ENCODE measurements at places on chromosomes 5 and 9.

DNA sequence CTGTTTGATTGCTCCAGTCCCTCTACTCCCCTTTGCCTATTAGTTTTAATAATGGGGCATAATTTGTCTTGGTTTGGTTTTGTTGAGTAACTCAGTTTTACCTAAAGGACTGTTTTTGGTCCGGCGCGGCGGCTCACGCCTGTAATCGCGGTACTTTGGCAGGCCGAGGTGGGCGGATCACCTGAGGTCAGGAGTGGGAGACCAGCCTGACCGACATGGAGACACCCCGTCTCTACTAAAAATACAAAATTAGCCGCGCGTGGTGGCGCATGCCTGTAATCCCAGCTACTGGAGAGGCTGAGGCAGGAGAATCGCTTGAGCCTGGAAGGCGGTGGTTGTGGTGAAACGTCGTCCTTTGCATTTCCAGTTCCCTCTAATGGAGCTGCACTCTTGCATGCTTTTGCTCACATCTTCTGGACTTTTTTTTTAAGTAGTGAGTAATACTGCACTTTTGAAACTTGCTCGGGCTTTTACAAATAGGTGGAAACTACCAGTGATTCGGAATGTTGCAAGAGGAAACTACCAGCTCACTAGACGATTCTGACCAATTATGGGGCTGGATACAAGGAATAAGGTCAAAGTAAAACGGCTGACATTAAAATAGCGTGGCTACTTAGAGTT lies 721 bp upstream of the MAML1 start:
- peak; percentile 55 for DNase-seq

DNA sequence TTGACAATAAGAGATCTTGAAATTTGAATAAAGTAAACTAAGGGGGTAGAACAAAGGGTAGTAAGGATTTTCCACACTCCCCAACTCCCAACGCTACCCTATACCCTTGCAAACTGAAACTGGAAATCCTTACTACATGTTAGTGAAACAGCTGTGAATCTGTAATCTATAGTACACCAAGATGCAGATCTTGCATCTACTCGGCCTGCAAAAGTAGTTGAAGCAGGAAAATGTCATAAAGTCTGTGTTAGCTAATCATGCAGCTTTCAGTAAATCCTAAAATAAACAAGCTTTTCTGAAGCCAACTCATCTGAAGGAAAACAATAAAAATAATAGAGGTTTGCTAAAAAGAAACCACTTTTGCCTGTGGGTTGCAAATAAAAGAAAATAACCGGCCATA lies 1242.0 kb upstream of the ACO1 start:
- DNase-seq: no peak

GRCh38 chr9:88816141-88816540 lies 175.1 kb upstream of the S1PR3 start:
- no peak for DNase-seq

- no peak for DNase-seq
These were observed 4.1 kb downstream of the DENND1A start for GRCh38 chr9:123925819-123926218.

GRCh38 chr5:171162165-171162564 lies 146.9 kb upstream of the TLX3 start:
- no peak for DNase-seq

DNA sequence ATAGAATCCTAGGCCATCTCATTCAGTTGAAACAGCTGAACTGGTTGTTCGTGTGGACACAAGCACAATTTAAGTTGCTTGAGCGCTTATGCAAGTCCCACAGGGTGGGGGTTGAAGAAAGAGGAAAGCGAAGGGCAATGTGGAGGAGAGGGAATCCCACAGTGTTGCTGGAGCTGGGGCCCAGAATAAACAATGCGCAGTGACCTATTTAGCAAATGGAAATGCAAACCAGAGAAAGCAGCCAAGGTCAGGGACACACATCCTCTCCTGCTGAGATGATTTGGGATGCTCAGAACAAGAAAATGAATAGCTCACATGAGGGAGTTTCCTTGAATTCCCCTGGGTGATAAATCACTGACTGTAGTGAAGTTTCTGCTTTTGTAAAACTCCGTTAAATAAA lies 838.3 kb downstream of the TLE4 start:
- no peak for DNase-seq

DNA sequence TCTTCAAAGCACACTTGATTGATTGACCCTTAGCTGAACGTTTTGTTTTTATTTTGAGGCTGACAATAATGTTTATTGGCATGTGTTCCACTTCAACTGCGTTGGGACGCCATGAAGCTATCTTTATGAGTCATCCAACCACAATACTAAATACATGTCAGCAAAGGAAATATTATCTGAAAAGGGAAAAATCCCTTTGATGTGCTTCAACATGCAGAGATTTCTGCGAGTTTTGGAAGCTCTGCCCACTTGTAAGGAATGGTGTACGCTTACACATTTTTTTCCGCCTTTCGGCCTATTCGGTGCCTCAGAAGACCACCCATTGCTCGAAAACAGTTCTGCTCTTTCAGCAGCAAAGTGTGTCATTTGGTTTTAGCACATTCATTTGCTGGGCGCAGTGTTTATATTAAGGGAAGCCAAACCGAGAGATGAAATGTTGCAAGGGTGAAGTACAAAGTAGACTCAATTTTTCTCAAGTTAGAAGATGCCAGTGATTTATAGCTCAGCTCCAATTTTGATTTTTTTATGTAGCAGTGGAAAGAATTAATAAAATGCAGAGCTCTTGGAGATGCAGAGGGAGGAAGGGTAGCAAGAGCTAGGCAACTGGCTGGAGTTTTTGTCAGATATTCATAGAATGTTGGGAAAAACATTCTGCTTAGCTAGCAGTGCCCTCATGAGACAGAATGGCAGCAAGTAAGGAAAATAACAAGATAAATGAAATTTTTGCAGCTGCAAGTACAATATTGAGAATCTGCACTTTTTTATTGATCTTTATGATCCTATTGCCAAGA lies 68.9 kb downstream of the PRDM6 start:
- DNase-seq: peak; percentile 41

GRCh38 chr5:168706655-168707069 lies 127.5 kb upstream of the PANK3 start:
- no peak for DNase-seq

DNA sequence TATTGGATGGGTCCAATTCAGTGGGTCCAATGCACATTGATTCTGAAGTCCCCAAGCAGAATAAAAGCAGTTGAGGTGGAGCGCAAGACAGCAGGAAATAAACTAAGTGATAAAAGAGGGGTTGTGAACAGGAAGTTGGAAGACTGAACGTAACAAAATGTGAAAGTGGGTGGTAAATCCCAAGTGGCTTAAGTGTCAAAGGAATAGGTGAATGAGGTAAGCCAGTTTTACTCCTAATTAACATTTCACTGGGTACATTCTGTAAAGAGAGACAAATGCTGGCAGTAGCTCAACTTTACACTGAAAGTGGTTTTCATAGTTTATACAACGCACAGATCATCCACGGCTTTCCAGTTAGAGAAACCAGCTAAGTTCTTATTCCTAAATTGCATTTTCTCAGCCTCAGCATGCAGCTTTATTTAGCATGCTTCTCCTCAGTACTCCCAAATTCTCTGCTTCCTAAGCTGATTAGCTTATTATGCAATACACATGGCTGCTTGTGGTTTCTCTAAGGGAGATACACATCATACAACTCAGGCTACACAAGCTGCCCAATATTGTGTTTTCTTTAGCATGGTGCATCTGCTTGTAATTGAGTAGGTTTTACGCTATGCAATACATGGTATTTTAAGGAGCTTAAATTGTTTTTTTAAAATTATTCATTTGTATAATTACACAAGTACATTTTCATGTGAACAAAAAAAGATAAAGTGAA lies 34.2 kb upstream of the HSD17B4 start:
- peak; percentile 92 for DNase-seq

- DNase-seq: no peak
These were observed 36.0 kb downstream of the NR6A1 start for GRCh38 chr9:124735121-124735520.

GRCh38 chr5:90169078-90169477 lies 240.5 kb downstream of the CETN3 start:
- DNase-seq: no peak

DNA sequence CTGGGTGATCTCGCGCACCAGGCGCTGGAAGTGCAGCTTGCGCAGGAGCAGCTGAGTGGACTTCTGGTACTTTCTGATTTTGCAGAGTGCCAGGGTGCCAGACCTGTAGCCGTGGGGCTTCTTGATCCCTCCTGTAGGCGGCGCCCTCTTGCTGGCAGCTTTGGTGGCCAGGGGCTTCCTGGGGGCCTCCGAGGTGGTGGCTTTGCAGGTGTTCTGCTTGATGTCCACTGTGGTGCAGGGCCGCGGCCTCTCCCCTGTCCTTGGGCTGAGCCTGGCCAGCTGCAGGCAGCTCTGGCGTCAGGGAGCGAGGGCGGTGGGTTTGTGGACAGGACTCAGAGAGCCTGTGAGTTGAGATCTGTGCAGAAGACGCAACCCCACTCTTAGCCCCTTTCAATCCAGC lies 36.1 kb downstream of the TAF11L14 start:
- DNase-seq: no peak

DNA sequence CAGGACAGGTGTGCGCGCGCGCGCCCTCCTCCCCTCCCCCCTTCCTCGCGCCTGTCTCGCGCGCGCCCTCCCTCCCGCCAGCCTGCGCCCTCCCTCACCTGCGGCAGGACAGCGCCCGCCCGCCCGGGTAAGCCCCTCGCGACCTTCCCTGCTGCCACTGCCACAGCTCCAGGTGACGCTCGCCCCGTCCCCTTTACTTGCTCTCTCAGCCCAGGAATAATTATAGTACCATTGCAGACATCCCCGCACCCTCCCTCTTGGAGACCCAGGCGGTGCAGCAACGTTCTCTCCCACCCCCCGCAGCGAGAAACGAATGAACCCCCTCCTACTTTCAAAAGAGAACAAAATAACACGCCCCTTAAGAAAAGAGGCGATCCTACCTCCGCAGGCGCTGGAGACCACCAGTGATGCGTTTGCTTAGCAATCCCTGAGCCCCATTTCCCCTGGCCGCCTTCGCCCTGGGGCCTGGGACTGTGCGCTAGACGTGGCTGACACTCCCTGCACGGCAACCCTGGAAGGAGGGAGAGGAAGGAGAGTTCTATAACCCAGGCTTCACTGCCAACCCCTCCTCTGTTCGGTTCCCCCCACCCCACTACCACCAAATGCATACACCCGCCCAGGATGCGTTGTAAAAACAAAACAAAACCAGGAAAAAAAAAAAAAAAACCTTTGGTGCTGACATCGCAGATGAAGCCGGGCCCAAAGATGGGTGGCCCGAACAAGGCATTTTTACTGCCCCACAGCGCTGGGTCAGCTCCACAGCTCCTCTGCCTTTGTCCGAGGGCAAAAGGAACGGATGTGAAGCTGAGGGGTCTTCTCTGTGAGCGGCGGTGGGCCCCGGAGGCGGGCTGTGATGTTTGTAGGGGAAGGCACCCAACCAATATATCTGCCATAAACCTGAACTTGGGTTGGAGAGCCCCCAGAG lies 5.6 kb upstream of the PURA start:
- no peak for DNase-seq

GRCh38 chr5:80871541-80871961 lies 88.6 kb upstream of the RASGRF2 start:
- DNase-seq: no peak

GRCh38 chr9:18759827-18760226 lies 273.2 kb downstream of the SAXO1 start:
- DNase-seq: no peak

- no peak for DNase-seq
These were observed 22.8 kb upstream of the RGMB start for GRCh38 chr5:98750693-98751092.

DNA sequence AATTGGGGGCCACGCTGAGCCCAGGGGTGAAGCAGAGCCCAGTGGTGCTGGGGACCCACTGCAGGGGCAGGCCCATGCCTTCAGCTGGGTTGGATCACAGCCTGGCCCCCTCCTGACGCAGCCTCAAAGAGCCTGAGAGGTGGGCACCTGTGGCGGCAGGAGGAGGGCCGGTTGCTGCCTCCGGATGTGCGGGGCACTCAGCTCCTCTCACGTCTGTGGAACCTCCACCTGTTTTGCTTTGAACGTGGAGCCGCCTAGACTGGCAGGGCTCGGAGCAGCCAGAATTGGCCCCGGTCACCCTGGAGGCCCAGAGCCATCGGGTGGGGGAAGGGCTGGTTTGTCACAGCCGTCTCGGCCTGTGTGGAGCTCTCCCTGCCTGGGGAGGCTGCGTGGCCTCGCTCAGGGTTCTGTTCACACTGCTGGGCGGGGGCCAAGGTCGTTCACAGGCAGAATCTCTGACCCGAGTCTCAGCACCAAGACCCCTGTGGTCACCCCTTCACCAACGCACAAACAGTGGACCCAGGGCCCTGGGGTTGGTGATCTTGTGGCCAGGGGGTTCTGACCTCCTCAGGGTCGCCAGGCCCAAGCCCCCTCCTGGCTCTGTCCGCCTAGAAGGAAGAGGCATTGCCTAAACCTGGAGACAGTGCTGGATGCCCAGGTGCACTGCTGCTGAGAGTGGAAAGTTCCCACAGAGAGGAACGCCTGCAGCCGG lies 9.2 kb upstream of the SLC9A3 start:
- DNase-seq: no peak

GRCh38 chr5:66213533-66213932 lies 69.4 kb downstream of the SREK1 start:
- DNase-seq: no peak

DNA sequence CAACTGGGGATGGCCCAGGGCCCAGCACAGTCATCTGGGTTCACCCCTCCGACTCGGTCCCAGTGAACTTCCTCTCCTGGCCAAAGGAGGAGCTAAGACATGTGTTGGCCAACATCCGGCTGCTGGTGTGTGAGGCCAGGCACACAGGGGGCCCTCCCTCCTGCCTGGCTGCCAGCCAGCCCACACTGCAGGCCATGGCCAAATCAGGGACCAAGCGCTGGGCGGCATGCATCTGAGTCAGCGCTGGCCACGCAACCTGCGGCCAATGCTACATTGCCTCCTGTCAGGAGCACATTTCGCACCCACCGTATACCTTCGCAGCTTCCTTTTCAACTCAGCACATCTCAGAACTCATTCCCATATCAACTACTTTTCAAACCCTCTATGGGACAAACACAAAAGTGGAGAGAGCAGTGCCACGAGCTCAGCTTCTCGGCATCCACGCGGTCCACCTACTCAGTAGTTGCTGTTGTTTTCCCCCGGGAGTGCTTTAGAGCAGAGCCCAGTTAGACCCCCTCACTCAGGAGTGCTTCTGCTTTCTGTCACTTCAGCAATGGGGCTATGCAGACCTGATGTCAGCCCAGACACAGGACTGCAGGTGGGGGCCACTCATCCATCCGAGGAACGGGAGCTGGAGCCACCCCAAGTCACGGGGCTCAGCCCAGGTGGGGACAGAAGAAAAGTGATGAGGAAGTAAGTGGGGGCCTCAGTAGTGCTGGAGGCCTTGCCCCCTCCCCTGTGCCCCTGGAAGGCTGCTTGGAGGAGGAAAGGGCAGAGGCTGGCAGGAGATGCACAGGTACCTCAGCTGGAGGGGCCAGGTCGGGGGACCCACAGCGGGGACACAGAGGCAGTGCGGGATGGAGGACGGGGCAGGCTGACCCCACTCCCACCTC lies 13.9 kb downstream of the NINJ1 start:
- DNase-seq: peak; percentile 93

DNA sequence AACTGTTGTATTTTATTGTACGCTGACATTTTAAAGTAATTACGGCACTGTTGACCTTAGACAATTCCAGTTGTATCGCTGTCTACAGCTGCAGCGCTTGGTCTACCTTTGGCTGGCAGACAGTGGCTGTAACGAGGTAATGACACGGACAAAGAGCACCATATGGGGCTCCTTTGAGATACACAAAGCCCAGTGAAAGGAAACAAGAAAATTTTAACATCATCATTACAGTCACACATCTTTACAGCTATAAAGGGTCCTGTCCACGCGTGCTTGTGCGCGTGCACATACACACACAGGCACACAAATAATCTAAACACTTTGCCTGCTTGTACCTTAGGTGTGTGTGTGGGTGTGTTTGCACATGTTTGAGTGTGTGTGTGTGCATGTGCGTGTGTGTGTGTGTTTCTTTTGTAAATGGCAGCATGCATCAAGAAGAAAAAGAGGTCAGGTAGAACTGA lies 946.0 kb downstream of the NR2F1-AS1 start:
- no peak for DNase-seq

Measured in AG09319 (cell line).